Pericardium fibroblast (primary cell): ENCODE measurements at places on chromosomes 2 and 18. TPM values are rescaled to one million over a fixed set of nuclear protein-coding genes. Genes with fewer than 3 reads are reported as not detected.

The UGT1A3 gene
- not detected in 2 replicates for total RNA-seq

The GALR1 gene
- not detected in 2 replicates for total RNA-seq

The POU3F3 gene
- not detected in 2 replicates for total RNA-seq

The AGXT gene
- total RNA-seq = not detected in 2 replicates
